ENCODE measurements at places on chromosomes 5 and 9.

GRCh38 chr9:19554529-19554928, 145.7 kb downstream of the ACER2 start:
- DNase-seq: no peak

- DNase-seq: no peak
Observed at GRCh38 chr9:79080536-79080935, 491.2 kb upstream of the TLE4 start.

DNA sequence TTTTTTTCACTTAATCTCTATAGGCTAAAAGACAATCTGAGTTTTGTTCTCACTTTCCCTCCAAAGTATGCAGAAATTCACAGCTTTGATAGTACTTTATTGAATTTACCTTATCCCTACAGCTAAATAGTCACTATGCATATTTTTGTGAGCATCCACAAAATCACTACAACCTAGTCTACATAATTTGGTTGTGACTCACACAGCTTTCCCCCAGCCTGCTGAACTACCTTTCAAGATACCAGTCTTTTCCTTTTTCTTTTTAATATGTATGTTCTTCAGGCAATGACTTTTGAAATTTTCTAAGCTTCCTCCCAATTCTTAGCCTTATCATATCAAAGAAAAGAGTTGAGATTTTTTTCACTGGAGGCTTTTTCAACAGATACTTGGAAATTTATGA, 347.3 kb upstream of the CDH6 start:
- no peak for DNase-seq

GRCh38 chr5:72602696-72603685, 95.8 kb upstream of the ZNF366 start:
- no peak for DNase-seq

GRCh38 chr9:27426511-27427271, 97.4 kb upstream of the IFNK start:
- no peak for DNase-seq

- DNase-seq: no peak
Observed at GRCh38 chr9:15735083-15735857, 182.4 kb downstream of the CCDC171 start.

- no peak for DNase-seq
Observed at GRCh38 chr5:56569566-56569965, 245.8 kb upstream of the MAP3K1 start.

- no peak for DNase-seq
Observed at GRCh38 chr5:40165106-40165788, 514.5 kb upstream of the PTGER4 start.

DNA sequence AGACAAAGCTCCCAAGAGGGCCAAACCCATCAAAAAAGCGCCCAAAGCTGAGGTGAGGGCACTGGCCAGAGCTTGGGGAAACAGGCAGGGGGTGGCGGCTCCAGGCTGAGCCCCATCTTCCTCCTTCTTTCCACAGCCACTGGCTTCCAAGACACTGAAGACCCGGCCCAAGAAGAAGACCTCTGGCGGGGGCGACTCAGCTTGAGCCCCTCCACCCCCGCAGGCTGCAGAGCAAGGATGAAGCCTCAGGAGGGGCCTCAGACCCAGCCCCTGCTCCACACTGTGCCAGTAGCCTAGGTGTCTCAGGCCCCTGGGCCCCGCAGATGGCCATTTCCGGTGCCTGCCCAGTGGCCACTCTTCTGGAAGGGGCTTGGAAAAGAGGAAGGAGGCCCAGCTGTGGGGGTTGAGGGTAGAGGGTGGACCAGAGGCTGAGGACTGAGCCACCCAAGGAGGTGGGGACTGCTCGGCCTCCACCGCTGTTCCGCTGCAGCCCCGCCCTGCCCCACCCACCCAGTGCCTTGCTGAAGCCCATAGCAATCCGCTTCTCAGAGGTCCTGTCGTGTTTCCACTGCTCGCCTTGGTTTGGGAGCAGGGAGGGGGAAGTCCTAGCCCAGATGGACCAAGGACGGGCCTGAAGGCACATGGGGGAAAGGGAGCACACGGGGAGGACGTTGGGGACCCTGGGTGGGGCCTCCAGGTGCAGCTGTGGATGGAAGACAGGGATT, 6.9 kb downstream of the REEP2 start:
- no peak for DNase-seq

DNA sequence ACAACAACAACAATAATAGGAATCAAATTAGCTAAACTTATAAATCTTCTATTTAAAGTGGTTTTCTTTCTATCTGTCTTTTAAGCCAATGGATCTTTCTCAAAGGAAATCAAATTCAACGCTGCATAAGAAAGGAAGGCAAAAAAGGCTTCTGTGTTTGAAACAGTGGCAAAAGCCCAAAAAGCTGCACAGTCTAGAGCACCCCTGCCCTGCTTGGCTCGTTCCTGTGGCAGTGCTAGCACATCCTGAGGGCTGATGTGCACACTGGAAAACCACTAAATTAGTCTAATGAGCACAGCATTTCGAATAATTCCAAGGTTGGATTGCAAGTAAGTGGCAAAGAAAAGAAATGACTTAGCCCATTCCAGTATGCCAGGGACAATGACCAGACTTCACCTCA, 80.7 kb downstream of the AP3B1 start:
- no peak for DNase-seq

GRCh38 chr9:27336829-27337228, 39.9 kb upstream of the EQTN start:
- DNase-seq: no peak

- no peak for DNase-seq
Observed at GRCh38 chr9:3848445-3849114, 322.8 kb upstream of the RFX3 start.

GRCh38 chr9:105360344-105360743, 87.5 kb upstream of the FSD1L start:
- DNase-seq: no peak

DNA sequence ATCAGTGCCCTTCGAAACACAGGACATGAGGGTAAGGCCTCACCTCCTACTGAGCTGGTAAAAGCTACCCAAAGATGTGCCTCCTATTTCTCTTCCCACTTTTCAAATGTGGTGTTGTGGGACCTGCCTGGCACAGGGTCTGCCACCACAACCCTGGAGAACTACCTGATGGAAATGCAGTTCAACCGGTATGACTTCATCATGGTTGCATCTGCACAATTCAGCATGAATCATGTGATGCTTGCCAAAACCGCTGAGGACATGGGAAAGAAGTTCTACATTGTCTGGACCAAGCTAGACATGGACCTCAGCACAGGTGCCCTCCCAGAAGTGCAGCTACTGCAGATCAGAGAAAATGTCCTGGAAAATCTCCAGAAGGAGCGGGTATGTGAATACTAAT, 1.9 kb downstream of the IRGM start:
- no peak for DNase-seq

DNA sequence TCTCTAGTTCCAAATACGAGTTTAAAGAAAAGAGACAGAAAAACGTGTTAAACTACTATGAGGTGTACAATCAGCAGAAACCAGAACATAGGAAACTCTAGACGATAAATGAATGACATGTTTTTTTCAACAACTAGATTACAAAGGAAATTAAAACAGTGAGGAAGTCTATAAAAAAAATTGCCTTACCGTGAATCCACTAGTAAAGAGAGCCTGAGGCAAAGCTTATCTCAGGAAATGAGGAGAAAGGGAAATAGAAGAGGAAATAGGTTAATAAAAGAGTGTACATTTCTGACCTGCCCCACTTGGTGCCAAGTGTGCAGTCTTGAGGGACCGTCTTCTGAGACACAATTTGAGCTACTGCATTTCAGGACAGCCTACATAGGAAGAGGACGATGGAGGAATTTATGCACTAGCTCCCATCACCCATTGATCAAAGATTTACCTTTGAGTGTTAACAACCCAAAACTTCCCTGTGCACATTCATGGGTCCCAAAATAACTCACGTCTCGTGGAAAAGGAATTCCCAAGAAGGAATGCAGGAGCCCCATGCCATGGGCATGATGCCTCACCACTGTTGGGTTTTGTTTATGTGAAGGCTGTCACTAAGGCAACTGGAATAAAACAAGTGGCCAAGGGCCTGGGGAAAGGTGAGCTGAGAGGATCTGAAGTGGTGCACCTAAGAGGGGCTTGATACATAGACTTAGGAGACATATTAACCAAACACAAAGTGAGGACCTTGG, 53.6 kb upstream of the SLC1A3 start:
- no peak for DNase-seq

GRCh38 chr5:92864591-92864990, 716.4 kb downstream of the NR2F1-AS1 start:
- DNase-seq: no peak

DNA sequence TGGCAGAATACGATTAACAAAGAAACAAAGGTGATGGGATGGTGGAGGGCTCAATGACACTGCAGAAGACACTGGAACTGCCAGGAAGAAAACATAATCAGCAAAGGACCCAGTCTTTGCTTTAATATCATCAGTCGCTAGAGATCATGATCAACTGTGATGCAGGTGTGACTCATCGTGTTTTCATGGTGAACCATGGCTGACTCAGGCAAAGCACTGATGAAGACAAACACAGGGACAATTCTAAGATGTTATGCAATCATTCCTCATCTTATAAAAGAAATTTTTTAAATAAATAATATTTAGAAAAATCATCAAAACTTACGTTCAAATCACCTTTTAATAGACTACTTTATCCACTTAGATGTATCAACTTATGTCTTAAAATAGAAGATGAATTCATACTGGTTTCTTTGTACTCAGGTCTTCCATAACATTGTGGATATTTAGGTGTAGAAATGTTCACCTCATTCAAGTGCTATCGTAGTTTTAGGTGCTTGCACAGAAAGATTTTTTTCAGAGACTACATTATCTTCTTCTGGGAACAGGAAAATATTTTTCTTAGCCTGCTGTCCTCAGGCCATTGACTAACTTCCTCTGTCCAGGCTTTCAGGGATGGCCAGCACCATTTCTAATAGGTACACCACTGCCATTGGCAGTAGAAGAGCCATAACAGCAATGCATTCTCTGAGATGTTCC, 673.4 kb upstream of the MEF2C start:
- no peak for DNase-seq

DNA sequence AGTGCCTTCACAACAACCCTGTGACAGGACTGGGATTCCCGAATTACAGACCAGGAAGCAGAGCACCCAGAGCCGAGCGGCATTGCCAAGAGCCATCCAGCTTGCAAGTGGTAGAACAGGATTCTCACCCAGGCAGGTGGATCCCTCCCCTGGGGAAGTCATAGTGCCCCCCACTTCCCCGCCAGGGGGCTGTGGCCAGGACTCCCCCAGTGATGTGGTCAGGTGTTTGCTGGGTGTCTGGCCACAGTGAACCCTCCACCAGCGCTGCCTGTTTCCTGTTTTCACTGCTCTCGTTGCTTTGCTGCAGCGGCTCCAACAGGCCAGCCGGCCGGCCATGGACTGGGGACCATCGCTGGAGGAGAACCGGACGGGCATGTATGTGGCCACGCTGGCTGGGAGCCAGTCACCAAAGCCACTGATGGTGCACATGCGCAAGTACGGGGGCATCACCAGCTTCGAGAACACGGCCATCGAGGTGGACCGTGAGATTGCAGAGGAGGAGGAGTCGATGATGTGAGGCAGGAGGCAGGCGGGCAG, 19.3 kb downstream of the SLC6A7 start:
- peak; percentile 33 for DNase-seq

DNA sequence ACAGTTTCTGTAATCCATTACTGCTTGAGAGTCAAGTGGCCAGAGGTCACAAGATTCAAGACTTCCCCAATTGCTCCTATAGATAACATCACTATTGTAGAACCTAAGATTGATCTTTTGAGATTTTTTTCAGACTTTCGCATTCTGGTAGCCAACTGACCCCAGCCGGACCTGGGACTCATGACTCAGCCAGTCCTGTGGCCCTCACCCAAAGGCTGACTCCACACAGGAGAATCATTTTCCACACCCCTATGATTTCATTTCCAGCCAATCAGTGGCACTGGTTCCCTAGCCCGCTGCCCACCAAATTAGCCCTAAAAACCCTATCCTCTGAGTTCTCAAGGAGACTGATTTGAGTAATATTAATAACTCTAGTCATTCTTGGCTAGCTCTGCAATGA, 36.2 kb downstream of the TARS1 start:
- DNase-seq: no peak

DNA sequence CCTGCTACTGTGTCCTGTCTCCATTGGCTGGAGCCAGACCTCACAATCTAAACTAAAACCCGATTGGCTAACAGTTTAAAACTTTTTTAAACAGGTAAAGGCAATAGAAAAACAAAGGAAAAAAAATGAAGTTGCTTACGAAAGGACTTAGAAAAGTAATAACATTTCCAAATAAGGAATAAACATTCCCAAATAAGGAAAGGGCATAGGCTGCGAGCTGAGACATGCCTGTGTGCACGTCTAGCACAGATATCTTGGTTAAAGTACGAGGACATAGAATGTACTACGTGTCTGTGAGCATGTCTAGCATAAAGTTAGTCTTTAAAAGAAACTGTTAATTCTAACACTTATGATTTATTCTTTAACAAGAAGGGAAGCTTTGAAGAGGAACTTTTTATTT, 15.3 kb upstream of the FAM120A start:
- no peak for DNase-seq

GRCh38 chr9:130042406-130042884, 544 bp downstream of the FNBP1 start:
- peak; percentile 51 for DNase-seq

Data from stimulated activated naive CD8-positive, alpha-beta T cell treated with anti-CD3 and anti-CD28 coated beads, Interleukin-15, Interleukin-2, amounts not matched to agents 100 U/mL and 50 U/mL, for 24 hours (primary cell).